A549 treated with CpdA at 1 μM for 4 hours (cell line): ENCODE measurements at places on chromosomes 2 and 18. TPM values are rescaled to one million over a fixed set of nuclear protein-coding genes. Genes with fewer than 3 reads are reported as not detected.

CD207 gene
- total RNA-seq: not detected in 5 replicates

EGR4 gene
- 0.16 to 0.30 TPM (median 0.27 TPM) in 5 replicates for total RNA-seq

SCN7A gene
- total RNA-seq: not detected in 5 replicates

COL3A1 gene
- 0.09 to 0.28 TPM (median 0.25 TPM) in 5 replicates for total RNA-seq

HES6 gene
- 7.8 to 15.2 TPM (median 13.7 TPM) in 5 replicates for total RNA-seq

CERKL gene
- total RNA-seq: 0.16 to 0.47 TPM (median 0.21 TPM) in 5 replicates

LYPD6B gene
- total RNA-seq: not detected in 5 replicates
